Effector memory CD8-positive, alpha-beta T cell (primary cell): ENCODE measurements at places on chromosomes 4 and X.

- no peak for DNase-seq
Measured at GRCh38 chrX:39688576-39689375, 409.0 kb downstream of the BCOR start.

DNA sequence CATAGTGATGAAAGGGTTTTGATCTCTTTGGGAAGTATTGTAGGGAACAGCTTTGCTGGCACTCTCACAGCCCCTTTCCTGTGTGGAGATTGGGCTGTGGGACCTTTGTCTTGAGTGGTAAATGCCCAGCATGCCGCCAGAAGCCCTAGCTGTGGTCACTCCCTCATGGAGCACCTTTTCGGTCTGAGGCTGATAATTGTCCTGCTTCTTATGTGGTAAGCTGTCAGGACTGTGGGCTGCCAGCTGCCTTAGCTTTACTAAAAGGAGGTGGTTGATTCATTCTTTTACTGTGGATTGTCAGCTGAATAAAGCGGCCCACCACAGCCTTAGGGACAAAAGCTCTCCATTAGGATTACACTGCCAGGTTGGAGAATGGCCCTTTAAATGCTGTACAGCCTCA, 7.1 kb downstream of the PASD1 start:
- DNase-seq, result no peak

GRCh38 chr4:153472122-153473037, 6.2 kb downstream of the TMEM131L start:
- DNase-seq, result no peak

DNA sequence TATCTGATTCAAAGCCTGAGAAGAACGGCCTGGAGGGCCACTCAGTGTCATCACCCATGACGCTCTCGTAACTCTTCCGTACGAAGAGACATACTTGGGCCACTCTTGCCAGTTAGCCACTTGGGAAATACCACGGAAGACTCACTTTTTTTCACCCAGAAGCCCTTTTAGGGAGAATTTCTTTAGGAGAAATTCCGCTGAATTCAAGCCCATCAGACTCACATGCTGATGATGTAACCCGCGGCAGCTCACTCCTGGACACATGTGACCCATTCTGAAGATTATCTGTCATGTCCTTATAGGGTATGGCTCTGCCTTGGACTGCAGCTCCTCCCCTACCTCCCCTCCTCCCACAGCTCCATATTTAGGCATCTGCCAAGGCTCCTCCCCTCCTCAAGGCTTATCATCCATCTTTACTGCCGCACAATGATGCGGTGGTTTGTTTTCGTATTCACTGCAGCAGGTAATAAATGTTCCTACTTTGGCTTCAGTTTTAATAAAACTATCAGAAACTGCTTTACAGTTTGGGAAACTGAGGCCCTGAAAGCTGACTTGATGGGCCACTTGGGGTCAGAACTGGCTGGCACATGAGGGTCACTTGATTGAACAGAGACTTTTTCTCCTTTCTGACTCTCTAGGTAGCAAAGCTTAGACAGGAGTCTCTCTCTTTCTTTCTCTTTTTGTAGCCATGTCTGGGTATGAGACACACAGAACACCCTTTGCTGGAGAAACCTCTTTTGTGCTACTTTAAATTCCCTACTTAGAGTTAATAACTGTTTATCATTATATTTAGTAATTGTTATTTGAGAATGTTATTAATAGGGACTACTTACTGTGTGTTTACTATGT, 42.1 kb downstream of the RHOH start:
- peak; percentile 77 for DNase-seq

- no peak for DNase-seq
Measured at GRCh38 chr4:173019664-173020063, 148.9 kb upstream of the GALNT7 start.

- no peak for DNase-seq
Measured at GRCh38 chrX:6460893-6461490, 73.9 kb downstream of the VCX3A start.

DNA sequence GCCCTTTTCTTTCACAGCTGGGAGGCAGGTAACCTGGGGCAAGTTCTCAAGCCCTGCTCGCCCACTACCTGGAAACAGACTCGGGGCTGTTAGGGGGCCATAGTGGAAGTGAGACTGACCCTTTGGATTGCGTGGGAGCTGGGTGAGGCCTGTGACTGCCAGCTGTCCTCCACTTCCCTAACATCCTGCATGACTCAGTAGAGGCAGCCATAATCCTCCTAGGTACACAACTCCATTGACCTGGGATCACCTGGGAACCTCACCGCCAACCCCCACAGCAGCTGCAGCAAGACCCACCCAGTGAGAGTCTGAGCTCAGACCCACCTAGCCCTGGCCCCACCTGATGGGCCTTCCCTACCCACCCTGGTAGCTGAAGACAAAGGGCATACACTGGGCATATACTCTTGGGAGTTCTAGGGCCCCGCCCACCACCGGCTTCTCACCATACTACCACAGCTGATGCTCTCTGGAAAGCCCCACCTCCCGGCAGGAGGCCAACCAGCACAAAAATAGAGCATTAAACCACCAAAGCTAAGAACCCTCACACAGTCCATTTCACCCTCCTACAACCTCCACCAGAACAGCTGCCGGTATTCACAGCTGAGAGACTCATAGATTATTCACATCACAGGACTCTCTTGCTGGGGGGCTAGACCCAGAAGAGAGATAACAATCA, 61.1 kb upstream of the DCTD start:
- no peak for DNase-seq

GRCh38 chr4:146428298-146428697, 93.4 kb downstream of the SLC10A7 start:
- DNase-seq, result no peak

GRCh38 chr4:90159193-90159592, 32.0 kb downstream of the CCSER1 start:
- DNase-seq, result no peak

GRCh38 chr4:111689214-111689613, 456.0 kb upstream of the FAM241A start:
- no peak for DNase-seq

GRCh38 chr4:90815569-90815968, 688.4 kb downstream of the CCSER1 start:
- DNase-seq, result no peak

DNA sequence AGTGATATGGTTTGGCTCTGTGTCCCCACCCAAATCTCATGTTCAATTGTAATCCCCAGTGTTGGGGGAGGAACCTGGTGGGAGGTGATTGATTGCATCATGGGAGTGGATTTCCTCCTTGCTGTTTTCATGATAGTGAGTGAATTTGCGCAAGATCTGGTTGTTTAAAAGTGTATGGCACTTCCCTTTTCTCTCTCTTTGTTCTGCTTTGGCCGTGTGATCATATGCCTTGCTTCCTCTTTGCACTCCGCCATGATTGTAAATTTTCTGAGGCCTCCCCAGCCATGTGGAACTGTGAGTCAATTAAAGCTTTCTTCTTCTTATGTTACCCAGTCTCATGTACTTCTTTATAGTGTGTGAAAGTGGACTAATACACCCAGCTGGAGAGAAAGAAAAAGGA, 113.0 kb upstream of the AADAT start:
- DNase-seq, result no peak

- DNase-seq, result no peak
Measured at GRCh38 chr4:127829014-127829413, 46.9 kb downstream of the HSPA4L start.

DNA sequence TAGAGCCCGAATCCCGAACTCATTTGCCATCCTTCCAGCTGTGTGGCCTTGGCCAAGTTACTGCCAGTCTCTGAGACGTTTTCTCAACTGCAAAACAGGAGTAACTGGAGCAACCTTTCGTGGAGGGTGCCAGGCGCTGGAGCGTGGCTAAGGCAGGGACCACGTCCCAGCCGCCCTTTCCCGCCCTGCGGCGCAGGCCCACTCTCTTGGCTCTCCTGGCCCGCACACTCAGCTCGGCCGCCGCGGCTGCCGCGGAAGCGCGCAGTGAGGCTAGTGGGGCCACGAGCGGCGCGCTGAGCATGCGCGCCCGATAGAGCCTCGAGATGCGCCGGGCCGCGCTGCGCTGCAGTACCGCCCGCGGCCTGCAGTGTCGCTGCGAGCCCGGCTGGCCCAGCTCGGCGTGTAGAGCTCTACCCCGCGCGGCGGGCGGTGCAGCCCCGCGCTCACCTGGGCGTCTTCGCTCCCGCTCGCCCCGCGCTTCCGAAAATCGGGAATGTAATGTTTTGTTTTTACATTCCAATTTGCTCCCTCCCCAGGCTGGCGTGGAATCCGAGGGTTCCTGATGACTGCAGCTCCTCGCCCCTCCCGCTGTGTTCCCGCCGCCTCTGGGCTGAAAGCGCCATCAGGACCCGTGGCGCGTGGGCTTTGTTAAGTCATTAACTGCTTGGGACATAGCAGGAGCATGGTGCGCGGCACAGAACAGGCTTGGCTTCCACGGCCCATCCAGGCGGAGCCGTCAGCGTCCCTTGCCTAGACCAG, 4.0 kb upstream of the ZNF518B start:
- peak; percentile 63 for DNase-seq

DNA sequence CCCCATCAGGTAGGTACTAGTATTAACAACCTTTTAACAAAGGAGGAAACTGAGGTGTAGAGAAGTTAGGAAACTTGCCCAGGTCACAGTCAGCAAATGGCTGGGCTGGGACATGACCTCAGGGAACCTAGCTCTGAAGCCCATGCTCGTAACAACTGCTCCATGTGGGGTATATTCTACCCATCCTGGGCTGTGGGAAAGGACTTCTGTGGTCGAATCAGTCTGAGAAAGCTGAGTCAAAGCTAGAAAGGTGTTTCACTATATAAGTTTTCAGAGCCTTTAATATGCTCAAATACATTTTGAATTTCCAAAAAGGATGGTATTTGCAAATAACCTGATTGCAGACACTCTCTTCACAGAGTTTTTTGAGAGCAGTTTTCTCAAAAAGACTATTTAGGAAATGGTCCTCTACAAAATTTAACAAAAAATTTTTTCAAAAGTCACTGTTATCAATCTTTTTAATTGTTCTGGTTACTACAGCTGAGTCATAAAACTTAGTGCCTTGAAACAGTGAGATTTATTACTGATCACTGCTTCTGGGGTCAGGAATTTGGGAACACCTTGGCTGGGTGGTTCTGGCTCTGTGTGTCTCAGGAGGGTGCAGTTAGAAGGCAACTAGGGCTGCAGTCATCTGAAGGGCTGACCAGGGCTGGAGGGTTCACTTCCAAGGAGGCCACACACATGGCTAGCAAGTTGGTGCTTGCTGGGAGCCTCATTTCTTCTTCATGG, 53.6 kb downstream of the NSG1 start:
- DNase-seq, result no peak

GRCh38 chrX:35858361-35858760, 60.2 kb downstream of the MAGEB16 start:
- DNase-seq, result no peak

DNA sequence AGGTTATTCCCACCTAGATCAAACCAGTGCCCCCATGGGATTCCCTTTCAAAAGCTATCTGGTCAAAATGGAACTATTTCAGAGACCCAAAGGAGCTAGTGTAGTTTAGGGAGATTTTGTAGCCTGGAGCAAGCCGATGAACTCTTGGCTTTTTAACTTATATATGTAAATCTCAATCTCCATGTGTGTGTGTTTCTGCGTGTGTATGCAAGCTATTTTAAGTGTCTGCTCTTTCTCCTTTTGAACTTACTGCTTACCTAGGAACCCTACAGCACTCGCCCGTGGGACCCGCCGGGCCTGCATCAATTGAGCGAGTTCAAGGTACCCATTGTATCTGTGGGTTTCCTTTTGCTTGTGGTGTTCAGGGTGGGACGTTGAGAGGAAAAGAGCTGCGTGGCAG, 10.4 kb downstream of the CSTF2 start:
- DNase-seq, result no peak

DNA sequence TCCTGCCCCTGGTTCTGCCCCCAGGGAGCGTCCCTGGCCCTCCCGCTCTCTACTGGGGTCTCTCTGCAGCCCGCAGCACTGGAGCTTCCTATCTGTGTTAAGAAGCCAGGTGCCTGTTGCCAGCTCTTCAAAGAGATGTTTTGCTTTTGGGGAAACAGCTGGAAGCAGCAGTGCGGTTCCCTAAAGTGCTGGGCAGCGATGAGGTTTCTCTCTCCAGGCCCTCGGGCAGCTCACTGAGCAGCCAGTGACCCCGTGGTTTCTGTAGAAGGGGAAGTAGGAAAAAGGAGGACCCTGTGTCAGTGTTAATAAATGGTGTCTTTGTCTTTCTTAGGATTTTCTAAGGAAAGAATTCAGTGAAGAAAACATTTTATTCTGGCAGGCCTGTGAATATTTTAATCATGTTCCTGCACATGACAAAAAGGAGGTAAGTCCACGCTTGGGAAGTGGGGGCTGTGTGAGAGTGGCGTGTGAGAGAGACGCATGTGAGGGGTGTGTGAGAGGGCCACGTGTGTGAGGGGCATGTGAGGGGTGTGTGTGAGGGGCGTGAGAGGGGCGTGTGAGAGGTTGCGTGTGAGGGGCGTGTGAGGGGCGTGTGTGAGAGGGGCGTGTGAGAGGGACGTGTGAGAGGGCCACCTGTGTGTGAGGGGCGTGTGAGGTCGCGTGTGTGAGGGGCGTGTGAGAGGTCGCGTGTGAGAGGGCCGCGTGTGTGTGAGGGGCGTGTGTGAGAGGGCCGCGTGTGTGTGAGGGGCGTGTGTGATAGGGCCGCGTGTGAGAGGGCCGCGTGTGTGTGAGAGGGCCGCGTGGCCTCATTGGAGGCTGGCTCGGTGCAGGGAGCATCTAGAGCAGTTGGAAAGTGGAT, 27.1 kb upstream of the HGFAC start:
- DNase-seq, result no peak

GRCh38 chr4:47213971-47214370, 182.6 kb downstream of the GABRB1 start:
- DNase-seq, result no peak

- no peak for DNase-seq
Measured at GRCh38 chr4:152294331-152294730, 241.6 kb downstream of the FBXW7 start.

DNA sequence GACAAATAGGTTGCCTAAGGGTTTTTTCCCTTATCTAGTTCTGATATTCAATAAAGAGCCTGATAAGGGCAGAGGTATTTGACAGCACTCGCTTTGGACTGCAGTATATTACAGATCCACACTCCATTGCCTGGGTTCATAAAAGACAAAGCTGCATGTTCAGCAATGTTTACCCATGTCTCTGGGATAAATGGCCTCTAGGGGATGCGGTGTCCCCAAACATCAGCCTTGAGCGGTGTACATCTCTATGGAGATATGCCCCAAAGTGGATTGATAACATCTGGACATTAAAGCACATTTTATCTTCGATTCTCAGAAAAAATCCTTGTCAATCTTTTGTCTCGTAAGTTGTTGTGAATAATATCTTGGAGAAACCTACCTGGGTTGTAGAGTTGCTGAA, 660.8 kb upstream of the AADAT start:
- DNase-seq, result no peak
